ENCODE measurements at places on chromosomes 7 and 10. TPM values are rescaled to one million over a fixed set of nuclear protein-coding genes. Genes with fewer than 3 reads are reported as not detected.
A peak's percentile ranks its signal among the peaks of the same experiment; 100 is the strongest.

GRCh38 chr10:118557946-118558345 lies 37.5 kb downstream of the PRLHR start:
- peak; percentile 11 for DNase-seq

- peak; percentile 44 for DNase-seq
Observed at GRCh38 chr7:16268821-16269768, 152.2 kb downstream of the CRPPA start.

The GFRA1 gene
- polyA plus RNA-seq: not detected

GRCh38 chr10:29811751-29812427 lies 177.1 kb upstream of the SVIL start:
- no peak for DNase-seq

GRCh38 chr10:120553911-120554310 lies 96.9 kb downstream of the PLPP4 start:
- DNase-seq: no peak

The LIPF gene
- polyA plus RNA-seq: not detected

- peak; percentile 71 for DNase-seq
Observed at GRCh38 chr7:29287366-29287765, 92.8 kb downstream of the CHN2 start.
